NCI-H2081 treated with DMSO at 0.1 percent for 48 hours (cell line): ENCODE measurements at places on chromosomes 4 and X.

- DNase-seq: no peak
Observed at GRCh38 chr4:178448372-178449035, 1006.3 kb upstream of the AGA start.

GRCh38 chr4:151256134-151256533 lies 20.8 kb upstream of the PRSS48 start:
- DNase-seq: no peak

DNA sequence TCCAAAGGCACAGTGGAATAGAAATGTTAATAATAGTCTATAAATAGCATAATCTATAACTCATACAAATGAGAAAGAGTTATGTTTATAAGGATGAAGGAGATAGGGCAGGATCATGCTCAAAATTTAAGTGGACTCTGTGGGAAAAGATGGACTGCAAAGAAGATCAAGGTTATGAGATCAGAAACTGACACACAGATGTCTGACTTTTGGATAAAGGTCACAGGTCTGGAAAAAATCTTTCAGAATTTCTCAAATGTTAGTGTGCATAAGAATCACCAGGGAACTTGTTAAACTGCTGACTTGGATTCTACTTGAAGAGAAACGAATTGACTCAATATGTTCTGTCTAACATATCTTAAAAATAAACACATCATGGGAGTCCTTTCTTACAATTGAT lies 104.1 kb downstream of the FSTL5 start:
- DNase-seq: no peak

GRCh38 chrX:3963980-3964379 lies 250.5 kb upstream of the PRKX start:
- DNase-seq: no peak
